ENCODE measurements at places on chromosomes 2 and 18.

GRCh38 chr2:122516775-122517174, 761.3 kb downstream of the TSN start:
- DNase-seq: no peak

- DNase-seq: peak; percentile 70
Observed at GRCh38 chr2:241859017-241859435, 332 bp upstream of the PDCD1 start.

DNA sequence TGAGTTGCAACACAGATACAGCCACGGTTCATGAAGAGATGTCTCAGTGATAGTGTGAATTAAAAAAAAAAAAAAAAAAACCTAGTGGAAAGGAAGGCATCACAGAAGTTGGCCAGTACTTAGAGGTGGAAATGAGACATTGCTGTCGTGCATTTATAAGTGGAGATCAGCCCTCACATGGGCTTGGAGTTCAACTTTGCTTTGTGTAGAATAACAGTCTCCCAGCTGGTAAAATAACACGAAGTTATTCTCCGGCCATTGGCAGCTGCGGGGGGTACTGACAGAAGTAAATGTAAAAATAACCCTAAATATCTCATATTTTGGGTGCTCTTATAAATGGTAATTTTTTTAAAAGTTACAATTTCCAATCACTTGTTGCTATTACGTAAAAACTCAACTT, 98.8 kb upstream of the TMEM18 start:
- DNase-seq: no peak

GRCh38 chr2:127578411-127578810, 42.9 kb downstream of the MYO7B start:
- no peak for DNase-seq

DNA sequence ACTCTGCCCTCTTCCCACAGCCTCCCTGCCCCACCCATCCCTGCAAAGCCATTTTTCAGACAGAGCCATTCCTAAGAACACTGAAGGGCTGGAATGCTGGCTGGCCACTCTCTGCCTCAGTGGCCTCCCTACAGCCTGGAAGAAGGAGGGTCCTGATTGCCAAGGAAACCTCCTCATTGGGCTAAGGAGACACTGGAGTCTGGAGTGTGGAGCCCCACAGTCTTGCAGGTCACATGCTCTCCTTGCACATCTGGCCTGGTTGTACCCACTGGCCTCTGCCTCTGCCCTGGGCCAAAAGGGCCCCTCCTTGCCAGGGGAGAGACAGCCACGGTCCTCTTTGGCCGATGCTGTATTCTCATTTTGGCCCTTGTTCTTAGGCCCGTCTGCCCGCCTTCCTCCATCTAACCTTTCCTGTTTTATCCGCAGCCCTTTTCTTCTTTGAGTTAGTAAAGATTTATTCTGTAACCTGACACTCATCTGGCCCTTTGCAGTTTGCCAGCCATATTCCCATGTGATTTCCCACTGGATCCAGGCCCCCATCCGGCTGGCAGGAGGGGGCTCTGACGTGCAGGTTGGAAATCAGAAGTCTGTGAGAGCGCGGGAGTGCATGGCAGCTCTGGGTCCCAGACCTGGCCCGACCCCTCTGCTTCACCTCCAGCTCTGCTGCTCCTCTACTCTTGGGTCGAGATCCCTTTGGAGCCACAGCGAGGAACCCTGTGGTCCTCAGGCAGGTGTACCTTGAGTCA, 11.0 kb upstream of the CATIP start:
- no peak for DNase-seq

DNA sequence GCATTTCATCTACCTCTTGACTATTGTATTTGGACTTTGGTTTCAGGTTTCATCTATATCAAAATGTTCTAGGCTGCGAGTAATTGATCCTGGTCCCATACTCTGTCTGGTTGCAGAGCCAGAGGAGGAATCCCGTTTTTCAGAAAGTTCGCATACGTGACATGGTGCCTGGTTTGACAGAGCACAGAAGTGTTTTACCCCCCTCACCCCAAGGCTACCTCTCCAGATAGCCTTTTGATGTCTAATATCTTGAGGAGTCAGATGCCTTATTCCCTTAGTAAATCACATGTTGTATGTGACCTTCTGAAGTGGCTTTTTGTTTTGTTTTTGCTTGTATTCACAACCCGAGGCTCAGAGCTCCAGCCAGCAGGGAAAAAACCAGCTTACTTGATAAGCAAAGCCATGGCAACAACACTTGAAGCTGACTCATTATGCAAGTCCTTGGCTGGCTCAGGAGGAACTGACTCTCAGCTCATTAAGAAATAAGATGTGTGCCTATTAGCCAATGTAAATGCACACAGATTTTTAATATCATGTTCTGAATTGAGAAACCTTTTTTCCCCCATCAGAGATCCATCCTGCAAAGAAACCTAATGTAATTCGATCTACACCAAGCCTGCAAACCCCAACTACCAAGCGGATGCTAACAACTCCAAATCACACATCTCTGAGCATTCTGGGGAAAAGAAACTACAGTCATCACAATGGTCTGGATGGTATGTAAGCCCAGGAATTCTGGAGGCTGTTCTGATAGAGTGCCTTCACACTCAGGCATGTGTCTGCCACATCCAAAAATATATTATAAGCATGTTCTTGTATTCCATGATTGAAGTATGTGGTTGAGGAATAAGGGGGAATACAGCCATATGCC, 41.4 kb downstream of the OXER1 start:
- DNase-seq: peak; percentile 88

- DNase-seq: peak; percentile 72
Observed at GRCh38 chr2:235263205-235264120, 230.4 kb upstream of the AGAP1 start.

- no peak for DNase-seq
Observed at GRCh38 chr2:147688242-147688641, 156.6 kb upstream of the ACVR2A start.

GRCh38 chr18:25935356-25935755, 155.1 kb downstream of the SS18 start:
- DNase-seq: no peak

GRCh38 chr18:50518787-50519546, 40.9 kb upstream of the MAPK4 start:
- DNase-seq: no peak

Data from upper lobe of left lung (tissue), 6 donors.